NCI-H1417 treated with DMSO at 0.1 percent for 48 hours (cell line): ENCODE measurements at places on chromosomes 7 and 10.
A peak's percentile ranks its signal among the peaks of the same experiment; 100 is the strongest.

DNA sequence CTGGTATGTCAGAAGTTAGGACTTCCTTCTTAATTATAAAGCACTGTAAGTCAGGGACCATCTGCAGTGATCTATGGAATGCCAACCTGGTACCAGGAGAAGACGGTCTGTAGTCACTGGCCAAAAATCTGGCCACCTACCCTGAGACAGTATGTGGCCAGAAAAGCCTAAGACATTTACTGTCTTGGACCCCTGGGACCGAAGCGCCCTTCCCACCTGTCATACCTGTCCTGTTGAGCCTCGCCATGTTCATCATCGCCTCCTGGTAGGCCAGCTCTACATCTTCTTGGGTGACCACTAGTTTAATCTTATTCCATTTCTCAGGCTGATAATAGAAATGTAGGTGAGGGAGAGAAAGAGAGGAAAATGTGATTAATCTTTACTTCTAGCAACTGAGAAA lies 20.0 kb downstream of the SEPHS1 start:
- DNase-seq = no peak

DNA sequence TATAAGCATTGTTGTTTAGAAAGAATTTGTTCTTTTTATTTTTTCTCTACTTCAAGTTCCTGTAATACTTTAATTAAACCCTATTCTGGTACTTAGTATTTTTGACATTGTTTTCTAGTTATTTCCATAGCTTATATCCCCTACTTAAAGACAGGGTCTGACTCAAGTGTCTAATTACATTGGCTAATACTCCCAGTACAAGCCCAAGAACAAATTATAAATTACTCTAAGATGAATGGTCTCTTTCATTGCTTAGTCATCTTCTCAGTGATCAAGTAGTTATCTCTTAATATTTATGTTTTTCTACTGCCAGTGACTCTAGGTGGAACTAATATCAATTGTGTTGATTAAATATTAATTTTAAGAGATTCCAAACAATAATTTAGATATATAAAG lies 21.6 kb downstream of the AHR start:
- no peak for DNase-seq

GRCh38 chr7:107463139-107464078 lies 6.4 kb upstream of the GPR22 start:
- no peak for DNase-seq

DNA sequence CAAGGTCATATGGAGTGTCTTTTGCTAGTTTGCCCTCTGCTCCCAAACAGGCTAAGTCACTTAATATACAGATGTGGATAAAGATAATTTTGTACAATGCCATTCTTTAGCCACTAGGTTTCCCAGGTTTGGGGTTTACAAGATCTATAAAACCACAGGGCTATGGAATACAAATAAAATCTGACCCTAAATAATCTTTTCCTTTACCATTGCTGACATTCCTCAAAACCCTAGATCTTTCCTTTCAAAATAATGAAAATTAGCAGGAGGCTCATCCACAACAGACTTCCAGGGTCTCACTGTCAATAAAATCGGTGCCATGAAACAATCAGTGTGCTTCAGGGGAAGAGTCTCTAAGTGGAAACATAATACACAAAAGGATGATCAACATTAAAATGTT lies 148.4 kb downstream of the CPEB3 start:
- no peak for DNase-seq

DNA sequence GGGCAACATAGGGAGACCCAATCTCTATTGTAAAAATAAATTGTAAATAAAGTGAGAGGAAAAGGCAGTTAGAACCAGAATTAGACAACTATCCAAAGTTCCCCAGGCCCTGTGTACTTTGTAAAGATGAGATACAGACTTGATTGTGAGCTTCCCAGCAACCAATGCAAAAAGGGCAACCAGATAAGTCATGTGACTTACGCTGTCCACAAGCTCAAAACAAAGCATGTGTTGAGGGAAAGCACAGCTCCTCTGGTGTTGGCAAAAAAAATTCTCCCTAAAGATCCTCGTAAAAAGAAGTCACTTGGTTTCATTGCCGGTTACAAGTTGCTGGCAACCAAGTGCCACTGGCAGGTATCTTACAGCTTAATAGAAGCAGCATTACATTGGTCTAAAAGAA lies 154.0 kb downstream of the CUX1 start:
- no peak for DNase-seq

GRCh38 chr7:141220263-141220880 lies 146.5 kb downstream of the TMEM178B start:
- peak; percentile 24 for DNase-seq

DNA sequence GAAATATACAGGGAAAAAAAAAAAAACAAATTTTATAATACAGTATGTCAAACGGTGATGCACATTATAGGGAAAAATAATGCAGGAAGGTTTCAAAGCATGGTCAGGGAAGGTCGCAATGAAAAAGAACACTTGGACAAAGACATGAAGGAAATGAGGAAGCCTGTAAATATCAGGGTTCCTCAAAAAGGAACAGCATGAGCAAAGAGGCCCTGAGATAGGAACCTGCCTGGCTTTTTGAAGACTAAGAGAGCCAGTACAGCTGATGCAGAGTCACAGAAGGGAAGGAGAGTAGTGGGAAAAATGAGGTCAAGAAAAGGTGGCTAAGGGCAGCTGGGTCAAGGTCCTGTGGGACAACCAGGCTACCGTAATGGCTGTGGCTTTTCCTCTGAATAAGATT lies 1.9 kb downstream of the VPS41 start:
- DNase-seq = no peak

DNA sequence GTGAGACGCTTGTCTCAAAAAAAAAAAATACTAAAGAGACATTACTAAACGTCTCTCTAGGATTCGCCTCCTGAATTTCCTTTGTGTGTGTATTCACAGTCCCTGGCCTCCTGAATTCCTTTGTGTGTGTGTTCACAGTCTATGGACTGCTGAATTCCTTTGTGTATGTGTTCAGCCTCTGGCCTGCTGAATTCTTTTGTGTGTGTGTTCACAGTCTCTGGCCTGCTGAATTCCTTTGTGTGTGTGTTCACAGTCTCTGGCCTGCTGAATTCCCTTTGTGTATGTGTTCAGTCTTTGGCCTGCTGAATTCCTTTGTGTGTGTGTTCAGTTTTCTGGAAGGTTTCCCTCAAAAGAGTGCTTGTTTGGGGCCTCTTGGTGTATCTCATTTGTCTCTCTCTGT lies 8.2 kb downstream of the BMS1 start:
- no peak for DNase-seq

- no peak for DNase-seq
Observed at GRCh38 chr10:91021901-91022300, 101.0 kb upstream of the ANKRD1 start.

DNA sequence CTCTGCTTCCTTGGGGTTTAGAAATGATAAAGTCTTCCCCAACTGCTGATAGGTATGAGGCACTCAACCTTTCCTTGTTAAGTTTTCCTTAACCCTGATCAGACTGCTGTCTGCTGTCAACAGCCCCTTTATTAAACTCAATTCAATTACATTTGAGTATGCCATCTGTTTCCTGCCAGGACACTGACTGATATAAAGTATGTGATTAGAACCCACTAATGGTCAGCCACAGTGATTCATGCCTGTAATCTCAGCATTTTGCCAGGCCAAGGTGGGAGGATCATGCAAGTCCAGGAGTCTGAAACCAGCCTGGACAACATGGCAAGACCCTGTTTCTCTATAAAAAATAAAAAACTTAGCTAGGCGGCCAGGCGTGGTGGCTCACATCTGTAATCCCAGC lies 18.1 kb downstream of the BAZ1B start:
- DNase-seq = no peak

DNA sequence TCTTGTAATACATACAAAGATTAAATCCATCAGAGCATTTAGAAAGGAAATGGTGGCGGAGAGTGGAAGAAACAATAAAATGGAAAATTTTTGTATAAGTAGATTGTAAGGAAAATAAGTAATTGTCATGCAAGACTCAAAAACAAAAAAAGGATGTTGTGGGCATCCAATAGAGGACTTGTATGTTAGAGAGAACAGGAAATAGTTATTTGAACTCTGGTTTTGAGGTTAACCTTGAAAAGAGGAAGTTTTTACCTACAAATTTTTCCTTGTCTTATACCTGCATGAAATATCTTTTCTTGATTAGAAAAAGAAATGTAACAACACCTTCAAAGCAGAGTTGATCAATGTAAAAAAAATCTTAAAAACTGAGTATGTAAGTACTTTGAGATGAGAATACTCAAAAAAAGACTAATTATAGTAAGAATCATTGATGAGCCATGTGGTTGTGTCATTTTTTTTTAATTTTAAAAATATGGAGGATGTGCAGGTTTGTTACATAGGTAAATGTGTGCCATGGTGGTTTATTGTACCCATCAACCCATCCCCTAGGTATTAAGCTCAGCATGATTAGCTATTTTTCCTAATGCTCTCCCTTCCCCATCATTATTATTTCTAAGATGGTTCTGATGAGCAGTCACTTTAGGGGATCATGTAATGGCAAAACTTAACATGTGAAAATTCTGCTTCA lies 11.9 kb downstream of the TMEM106B start:
- no peak for DNase-seq

DNA sequence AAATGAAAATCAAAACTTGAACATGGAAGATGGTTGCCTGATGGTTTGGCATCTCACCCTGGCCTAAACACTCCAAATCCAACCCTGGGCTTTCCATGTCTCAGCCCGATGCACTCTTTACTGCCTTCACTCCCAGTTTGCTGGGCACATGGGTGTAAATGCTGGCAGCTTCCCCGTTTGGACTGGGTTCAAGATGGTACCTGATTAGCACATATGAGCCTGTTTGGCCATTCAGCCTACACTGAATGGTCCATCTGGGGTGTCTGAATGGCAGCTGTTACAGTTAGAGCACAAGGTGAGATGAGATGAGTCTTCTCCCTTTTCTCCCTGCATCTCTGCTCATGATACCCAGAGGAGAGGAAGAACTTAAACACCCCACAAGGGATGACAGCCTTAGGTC lies 37.1 kb downstream of the ATXN7L1 start:
- DNase-seq = no peak

- no peak for DNase-seq
Observed at GRCh38 chr10:104835422-104835821, 194.3 kb downstream of the SORCS3 start.

GRCh38 chr10:132575320-132576201 lies 38.0 kb downstream of the INPP5A start:
- DNase-seq = no peak

- peak; percentile 21 for DNase-seq
Observed at GRCh38 chr10:63166742-63167258, 33.7 kb downstream of the NRBF2 start.

GRCh38 chr7:158751751-158752150 lies 47.1 kb upstream of the NCAPG2 start:
- DNase-seq = no peak

DNA sequence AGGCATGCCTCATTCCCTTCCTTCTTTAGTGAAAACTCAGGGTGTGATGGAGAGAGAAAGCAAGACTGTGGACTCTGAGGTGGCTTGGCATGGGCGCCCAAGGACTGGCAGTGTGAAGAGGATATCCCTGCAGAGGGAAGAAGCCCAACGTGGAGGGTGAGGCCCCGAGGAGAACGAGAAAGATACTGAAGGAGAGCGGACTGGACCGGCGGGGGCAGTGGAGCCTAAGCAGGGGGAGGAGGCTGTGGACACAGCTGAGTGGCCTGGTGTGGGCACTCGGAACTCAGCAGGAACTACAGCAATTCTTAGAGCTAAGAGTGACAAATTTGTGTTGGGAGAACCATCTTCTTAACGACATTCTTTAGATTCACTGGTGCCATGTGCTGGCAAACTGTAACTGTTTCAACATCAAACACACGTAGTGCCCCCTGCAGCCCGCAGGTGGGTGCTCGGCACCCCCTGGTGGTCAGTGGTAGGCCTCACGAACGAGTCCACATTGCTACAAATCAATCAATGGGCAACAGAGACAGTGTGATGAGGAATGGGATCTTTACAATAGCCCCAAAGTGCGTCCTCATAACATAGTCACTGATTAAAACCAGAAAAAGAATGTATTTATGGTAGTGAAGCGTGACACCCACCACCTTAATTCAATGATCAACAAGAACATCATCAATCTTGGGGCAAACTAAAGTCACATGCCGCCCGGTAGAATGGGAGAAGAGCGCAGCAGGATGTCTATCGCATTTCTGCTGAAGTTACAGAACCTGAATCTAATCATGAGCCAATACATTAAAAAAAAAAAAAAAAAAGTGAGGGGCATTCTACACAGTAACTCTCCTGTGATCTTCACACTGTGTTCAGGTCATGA lies 2.0 kb upstream of the SFTPA1 start:
- no peak for DNase-seq

GRCh38 chr7:66152371-66153191 lies 37.9 kb downstream of the CRCP start:
- DNase-seq = no peak

- no peak for DNase-seq
Observed at GRCh38 chr10:94174838-94175237, 181.1 kb downstream of the PLCE1 start.

GRCh38 chr10:23047201-23048050 lies 48.0 kb upstream of the MSRB2 start:
- no peak for DNase-seq

DNA sequence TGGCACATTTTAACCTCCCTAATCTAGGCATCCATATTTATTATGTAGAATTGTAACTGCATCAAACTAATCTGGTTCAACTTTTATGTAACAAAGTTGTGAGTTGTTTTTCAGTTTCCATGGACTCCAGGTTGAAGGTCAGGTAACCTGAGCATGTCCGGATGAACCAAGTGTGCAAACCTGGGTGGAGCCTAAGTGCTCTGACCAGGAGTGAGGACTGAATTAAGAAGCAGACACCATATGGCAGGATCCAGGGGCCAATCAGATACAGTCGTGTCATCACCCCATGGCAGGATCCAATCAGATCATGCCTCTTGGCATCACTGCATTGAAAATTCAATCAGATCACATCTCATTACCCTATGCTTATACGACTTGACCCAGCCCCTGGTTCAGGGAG lies 41.2 kb upstream of the PHYHIPL start:
- DNase-seq = no peak

GRCh38 chr10:6919077-6919476 lies 339.0 kb upstream of the PRKCQ start:
- DNase-seq = no peak

DNA sequence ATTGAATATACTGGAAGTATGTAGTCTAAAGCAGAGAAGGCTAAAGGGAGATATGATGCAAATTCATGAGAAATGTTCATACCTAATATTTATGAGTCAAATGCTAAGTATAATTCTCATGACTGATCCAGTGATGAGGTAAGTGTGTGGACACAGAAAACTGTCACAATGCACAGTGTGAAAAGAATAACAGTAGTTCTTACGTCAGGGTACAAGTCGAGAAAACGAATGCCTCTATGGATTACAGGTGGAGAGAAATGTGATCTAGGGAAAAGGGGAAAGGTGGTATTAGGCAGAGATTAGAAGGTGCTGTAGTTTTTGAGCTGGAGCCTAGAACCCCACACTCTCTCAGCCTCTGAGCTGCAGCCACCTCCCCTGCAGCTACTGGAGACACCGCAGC lies 542.0 kb downstream of the CNTNAP2 start:
- no peak for DNase-seq

GRCh38 chr10:78955206-78955605 lies 113.6 kb upstream of the ZMIZ1 start:
- no peak for DNase-seq

GRCh38 chr7:25171071-25171470 lies 46.0 kb upstream of the CYCS start:
- DNase-seq = no peak

GRCh38 chr10:3750006-3750816 lies 34.8 kb downstream of the KLF6 start:
- no peak for DNase-seq
